Uterus (tissue), 4 donors: ENCODE measurements at places on chromosomes 11 and 22. TPM values are rescaled to one million over a fixed set of nuclear protein-coding genes. Genes with fewer than 3 reads are reported as not detected.

DNA sequence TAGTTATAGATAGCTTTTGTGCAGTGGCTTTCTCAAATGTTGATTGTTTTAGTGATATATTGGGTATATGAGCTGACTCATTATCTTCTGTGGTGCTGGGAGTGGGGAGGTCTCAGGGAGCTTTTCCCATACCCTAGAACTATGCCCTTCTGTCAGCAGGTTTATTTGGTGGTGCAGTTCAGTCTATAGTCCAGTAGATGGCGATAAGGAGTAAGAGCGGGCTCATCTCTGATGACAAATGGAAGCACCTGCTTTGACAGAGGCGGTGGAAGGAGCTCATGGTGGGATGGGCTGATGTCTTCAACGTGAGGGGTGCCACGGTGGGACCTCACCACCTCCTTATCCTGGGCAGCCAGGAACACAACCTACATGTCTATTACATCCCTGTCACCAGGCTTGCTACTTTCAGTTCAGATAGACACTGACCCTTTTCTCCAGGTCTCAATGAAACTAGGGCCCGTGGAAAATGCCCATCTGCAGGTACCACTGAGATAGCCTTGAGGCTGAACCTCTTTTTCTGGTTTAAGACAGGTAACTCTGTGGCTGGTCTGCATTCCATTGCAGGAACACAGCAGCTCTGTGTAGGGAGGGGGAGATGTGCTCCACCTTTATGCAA, 13.0 kb upstream of the OR6A2 start:
- no peaks in the 10 kb centered on the region for H3K36me3 ChIP-seq
- no peaks in the 10 kb centered on the region for H3K4me1 ChIP-seq
- H3K4me3 ChIP-seq: no peak overlapping the region
- H3K27ac ChIP-seq: no peak overlapping the region

- H3K27me3 ChIP-seq: no peaks in the 10 kb centered on the region
- DNase-seq: no peak
- H3K4me1 ChIP-seq: no peaks in the 10 kb centered on the region
- no peak overlapping the region for H3K27ac ChIP-seq
- no peaks in the 10 kb centered on the region for H3K36me3 ChIP-seq
Observed at GRCh38 chr22:49543876-49544275, 283.8 kb downstream of the BRD1 start.

GRCh38 chr11:134597452-134597851, 185.4 kb upstream of the B3GAT1 start:
- no peaks in the 10 kb centered on the region for H3K27me3 ChIP-seq
- DNase-seq: no peak
- H3K27ac ChIP-seq: no peak overlapping the region
- no peak overlapping the region for H3K4me3 ChIP-seq
- no peaks in the 10 kb centered on the region for H3K4me1 ChIP-seq

CD3E gene
- not detected for total RNA-seq

- H3K4me1 ChIP-seq: no peaks in the 10 kb centered on the region
- DNase-seq: no peak
- no peaks in the 10 kb centered on the region for H3K36me3 ChIP-seq
- no peak overlapping the region for H3K4me3 ChIP-seq
Observed at GRCh38 chr11:117715801-117716200, 81.2 kb downstream of the DSCAML1 start.

GRCh38 chr22:39571538-39571937, 985 bp downstream of the CACNA1I start:
- no peaks in the 10 kb centered on the region for H3K36me3 ChIP-seq
- no peaks in the 10 kb centered on the region for H3K27me3 ChIP-seq
- no peaks in the 10 kb centered on the region for H3K4me1 ChIP-seq
- DNase-seq: no peak

DNA sequence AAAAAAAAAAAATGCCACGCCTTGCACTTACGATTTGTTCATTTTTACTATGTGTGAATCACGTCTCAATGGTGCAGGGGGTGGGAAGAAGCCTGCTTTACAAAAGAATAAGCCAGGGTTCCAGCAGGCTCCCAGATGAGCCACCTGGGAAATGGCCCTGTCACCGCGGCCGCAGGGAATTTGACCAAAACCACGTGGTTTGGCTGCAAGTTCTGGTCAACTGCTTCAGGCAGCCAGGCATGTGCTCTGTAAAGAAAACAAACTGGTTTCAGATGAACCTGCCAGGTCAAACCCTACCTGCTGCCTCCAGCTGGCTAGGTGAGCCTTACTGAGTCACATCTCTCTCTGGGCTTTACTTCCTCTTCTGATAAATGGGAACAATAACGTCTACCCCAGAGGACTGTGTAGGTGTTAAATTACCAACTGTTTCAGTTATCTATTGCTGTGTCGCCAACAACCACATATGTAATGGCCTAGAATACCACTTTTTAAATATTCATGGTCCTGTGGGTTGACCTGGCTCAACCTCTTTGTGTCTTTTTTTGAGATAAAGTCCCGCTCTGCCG, 30.5 kb upstream of the GCAT start:
- H3K4me3 ChIP-seq: no peak overlapping the region
- DNase-seq: peak; percentile 56
- H3K4me1 ChIP-seq: no peaks in the 10 kb centered on the region
- peak overlapping the region; percentile 59 for H3K27ac ChIP-seq

SAA4 gene
- not detected for total RNA-seq

DNA sequence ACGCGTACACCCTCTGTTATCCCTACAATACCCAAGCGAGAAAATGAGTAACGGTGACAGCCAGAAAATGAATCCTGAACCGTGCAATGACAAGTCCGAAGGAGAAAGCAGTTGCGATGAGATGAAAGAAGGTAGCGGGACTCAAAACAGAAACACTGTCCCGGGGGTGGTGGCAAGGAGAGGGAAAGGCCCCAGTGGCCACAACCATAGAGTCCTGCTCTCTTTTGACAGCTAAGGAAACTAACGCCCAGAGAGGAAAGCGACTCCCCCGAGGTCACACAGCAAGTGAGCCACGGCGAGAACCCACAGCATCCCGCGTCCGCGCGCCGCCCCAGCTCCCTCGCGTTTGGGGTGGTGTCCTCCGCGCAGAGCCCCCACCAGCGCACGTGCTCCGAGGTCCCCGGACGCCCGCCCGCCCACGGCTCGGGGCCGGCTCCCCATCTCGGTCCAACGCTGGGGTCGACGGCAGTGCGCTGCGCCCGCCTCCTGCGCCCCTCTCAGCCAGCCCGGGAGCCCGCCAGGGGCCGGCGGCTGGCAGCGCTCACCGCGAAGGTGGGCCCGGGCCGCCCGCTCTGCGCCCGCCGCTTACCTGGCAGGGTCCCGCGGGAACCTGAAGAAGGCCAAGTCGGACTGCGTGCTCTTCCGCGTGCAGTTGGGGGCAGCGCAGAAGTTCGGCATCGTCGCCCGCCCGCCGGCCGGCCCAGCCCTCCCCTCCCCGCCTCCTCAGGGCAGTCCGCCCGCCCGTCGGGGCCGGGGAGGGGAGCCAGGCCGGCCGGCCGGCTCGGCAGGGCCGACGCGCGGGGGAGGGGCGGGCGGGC, 564 bp downstream of the THAP12 start:
- peaks cover 5% of the 10 kb centered on the region for H3K4me1 ChIP-seq
- peak overlapping the region; percentile 58 for H3K4me3 ChIP-seq
- H3K27me3 ChIP-seq: no peaks in the 10 kb centered on the region

ASPHD2 gene
- 1.8 TPM for total RNA-seq

MPPED2 gene
- 0.51 TPM for total RNA-seq

GLB1L2 gene
- total RNA-seq: 28.2 TPM

- no peaks in the 10 kb centered on the region for H3K36me3 ChIP-seq
- no peaks in the 10 kb centered on the region for H3K27me3 ChIP-seq
- H3K4me3 ChIP-seq: no peak overlapping the region
- no peaks in the 10 kb centered on the region for H3K4me1 ChIP-seq
- DNase-seq: no peak
- no peak overlapping the region for H3K27ac ChIP-seq
Observed at GRCh38 chr22:27985323-27986275, 66.5 kb upstream of the PITPNB start.

DNA sequence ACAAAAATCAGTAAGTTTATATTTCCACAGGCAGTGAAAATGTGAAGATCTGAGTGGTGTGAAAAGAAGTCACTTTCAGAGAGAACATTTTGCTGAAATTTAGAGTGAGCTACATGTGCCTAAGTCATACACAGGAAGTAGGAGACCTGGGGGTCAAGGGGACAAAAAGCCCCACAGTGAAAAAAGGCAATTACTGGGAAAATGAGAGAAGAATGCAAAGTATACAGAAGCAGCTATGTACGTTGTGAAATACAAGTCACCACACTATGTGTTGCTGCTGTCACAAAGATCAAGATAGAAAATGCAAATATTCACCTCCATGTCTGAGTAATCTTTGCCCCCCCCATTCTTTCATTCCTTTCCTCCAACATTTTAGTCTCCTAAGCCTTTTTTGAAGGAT, 21.6 kb upstream of the SESN3 start:
- no peaks in the 10 kb centered on the region for H3K27me3 ChIP-seq
- no peak overlapping the region for H3K4me3 ChIP-seq
- peaks cover 10% of the 10 kb centered on the region for H3K4me1 ChIP-seq
- DNase-seq: no peak

GRCh38 chr22:44529827-44530523, 31.9 kb upstream of the RTL6 start:
- no peak for DNase-seq
- no peaks in the 10 kb centered on the region for H3K27me3 ChIP-seq
- no peak overlapping the region for H3K27ac ChIP-seq
- no peak overlapping the region for H3K4me3 ChIP-seq
- H3K36me3 ChIP-seq: no peaks in the 10 kb centered on the region

DNA sequence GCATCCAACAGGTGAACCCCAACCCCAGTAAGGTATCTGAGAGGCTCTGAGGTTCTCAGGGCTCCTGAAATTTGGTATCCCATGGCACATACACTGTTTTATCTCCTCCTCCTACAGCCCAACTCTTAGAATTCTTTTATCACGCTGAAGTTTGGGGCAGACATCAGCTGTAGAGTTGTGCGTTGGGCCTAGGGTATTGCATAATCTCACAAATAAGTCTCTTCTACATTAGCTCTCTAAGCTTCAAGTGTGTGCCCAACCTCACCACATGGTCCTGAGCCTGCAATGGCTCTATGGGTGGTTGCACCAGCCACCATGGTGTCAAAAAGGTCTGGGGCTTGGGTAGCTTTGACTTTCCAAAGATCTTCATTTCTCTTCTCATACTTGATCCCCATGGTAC, 603.0 kb downstream of the BUD13 start:
- no peak overlapping the region for H3K27ac ChIP-seq
- DNase-seq: no peak
- no peaks in the 10 kb centered on the region for H3K27me3 ChIP-seq
- no peak overlapping the region for H3K4me3 ChIP-seq
- H3K36me3 ChIP-seq: no peaks in the 10 kb centered on the region

- no peak overlapping the region for H3K4me3 ChIP-seq
- DNase-seq: no peak
- no peaks in the 10 kb centered on the region for H3K36me3 ChIP-seq
- no peak overlapping the region for H3K27ac ChIP-seq
- H3K27me3 ChIP-seq: no peaks in the 10 kb centered on the region
Observed at GRCh38 chr11:57353036-57353435, 14.9 kb downstream of the P2RX3 start.

CLTCL1 gene
- 16.8 TPM for total RNA-seq

- H3K27ac ChIP-seq: no peak overlapping the region
- H3K36me3 ChIP-seq: no peaks in the 10 kb centered on the region
- no peak for DNase-seq
- no peak overlapping the region for H3K4me3 ChIP-seq
Observed at GRCh38 chr11:57120192-57120965, 61.4 kb upstream of the LRRC55 start.

DNA sequence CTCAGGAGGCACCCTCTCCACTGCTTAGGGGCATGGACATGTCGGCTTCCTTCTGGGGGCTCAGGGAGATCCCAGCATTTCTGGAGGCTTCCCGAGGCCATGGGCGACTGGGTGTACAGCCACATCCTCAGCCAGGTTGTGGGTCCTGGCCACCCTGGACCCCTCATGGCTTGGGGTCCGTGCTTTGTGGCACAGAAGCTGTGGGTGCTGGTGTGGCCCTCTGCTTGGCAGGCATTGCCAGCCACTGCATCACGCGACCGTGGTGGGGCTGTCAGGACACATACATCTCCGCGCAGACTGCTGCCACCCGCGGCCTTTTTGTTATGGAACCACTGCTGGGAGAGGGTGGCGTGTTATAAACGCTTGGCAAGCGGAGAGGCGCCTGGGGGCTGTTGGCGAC, 1174.9 kb downstream of the BRD1 start:
- no peaks in the 10 kb centered on the region for H3K36me3 ChIP-seq
- no peak for DNase-seq
- H3K4me1 ChIP-seq: no peaks in the 10 kb centered on the region

DNA sequence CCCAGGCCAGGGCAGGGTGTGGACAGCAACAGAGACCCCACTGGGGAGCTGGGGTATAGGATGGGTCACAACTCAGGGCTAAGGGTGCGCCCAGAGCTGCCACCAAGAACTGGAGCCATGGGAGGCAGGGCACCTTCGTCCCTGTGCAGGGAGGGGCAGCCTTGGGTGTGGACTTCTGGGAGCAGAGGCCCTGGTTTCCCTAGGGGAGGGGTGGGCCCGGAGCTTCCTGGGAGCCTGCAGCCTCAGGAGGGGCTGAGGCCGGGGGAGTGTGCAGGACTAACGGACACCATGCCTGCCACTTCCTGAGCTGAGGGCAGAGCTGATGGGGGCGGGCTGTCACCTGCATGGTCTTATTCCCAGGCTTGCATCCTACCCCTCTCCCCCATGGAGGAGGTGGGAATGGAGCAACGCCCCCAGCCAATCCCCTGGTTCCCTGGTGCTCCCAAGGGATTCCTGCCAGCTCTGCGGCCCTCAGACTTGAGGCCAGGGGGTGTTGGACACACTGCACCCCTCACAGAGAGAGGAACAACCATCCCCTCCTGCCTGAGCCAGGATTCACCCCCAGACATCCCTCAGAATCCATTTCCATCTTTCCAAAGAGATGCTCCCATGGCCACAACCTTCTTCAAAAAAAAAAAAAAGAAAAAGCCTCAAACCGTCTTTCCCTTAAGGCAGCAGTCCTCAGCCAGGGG, 225.7 kb downstream of the CTTN start:
- no peak for DNase-seq
- no peak overlapping the region for H3K4me3 ChIP-seq
- H3K27me3 ChIP-seq: no peaks in the 10 kb centered on the region

SLC3A2 gene
- 69.8 TPM for total RNA-seq

DNA sequence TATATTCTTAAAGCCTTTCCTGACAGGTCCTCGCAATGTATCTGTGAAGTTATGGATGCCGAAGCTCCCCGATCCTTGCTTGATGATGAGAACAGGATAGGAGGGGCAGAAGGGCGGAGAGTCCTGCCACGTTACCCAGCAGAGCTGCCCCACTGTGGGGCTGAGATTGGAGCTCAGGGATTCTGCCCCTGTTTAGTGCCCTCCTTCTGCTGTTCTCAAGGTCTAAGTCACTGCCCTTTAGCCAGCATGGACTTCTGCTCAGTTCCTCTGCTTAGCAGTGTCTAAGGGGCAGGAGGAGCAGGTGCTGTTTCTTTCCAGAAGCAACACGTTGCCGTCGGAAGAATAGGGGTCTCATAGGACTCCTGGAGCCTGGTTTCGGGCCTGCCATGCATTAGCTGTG, 164.2 kb upstream of the B3GAT1 start:
- H3K4me1 ChIP-seq: no peaks in the 10 kb centered on the region
- H3K27ac ChIP-seq: no peak overlapping the region
- no peaks in the 10 kb centered on the region for H3K36me3 ChIP-seq
- no peak for DNase-seq
- H3K27me3 ChIP-seq: no peaks in the 10 kb centered on the region
- no peak overlapping the region for H3K4me3 ChIP-seq

- DNase-seq: no peak
- no peak overlapping the region for H3K27ac ChIP-seq
- H3K4me3 ChIP-seq: no peak overlapping the region
Observed at GRCh38 chr11:65852508-65853245, 5.3 kb downstream of the CFL1 start.
